ENCODE measurements at places on chromosomes 1 and 21. TPM values are rescaled to one million over a fixed set of nuclear protein-coding genes. Genes with fewer than 3 reads are reported as not detected.

GRCh38 chr1:223811634-223812101, 34.1 kb downstream of the TP53BP2 start:
- DNase-seq, result peak; percentile 50

GRCh38 chr21:32246571-32247140, 32.2 kb downstream of the MIS18A start:
- DNase-seq, result peak; percentile 65

DNA sequence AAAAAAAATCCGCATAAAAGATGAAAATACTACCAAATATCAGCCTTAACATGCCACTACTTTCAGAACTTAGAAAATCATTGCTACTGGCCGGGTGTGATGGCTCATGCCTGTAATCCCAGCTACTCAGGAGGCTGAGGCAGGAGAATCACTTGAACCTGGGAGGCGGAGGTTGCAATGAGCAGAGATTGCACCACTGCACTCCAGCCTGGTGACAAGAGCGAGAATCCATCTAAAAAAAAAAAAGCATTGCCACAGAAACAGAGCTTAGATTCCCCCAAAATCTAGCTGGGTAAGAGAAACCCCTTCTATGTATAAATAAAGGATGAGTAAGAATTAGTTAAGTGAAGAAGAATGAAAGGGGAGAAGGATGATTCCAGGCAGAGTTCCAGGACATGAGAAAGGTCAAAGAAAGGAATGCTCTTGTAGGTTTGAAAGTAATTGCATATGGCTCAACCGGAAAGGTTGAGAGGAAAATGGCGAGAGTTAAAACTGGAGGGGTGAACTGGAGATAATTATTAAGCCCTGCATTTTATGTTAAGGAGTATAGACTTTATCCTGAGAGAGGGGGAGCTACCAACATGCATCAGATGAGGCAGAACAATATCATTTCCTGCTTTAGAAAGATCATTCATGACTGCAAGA, 19.7 kb upstream of the NRDC start:
- DNase-seq, result no peak

- DNase-seq, result peak; percentile 42
These were observed 552 bp downstream of the UBR4 start for GRCh38 chr1:19209439-19209989.

Gene TMEM63A
- 39.3 TPM for total RNA-seq

GRCh38 chr1:19387045-19387467, 74.9 kb downstream of the SLC66A1 start:
- DNase-seq, result no peak

DNA sequence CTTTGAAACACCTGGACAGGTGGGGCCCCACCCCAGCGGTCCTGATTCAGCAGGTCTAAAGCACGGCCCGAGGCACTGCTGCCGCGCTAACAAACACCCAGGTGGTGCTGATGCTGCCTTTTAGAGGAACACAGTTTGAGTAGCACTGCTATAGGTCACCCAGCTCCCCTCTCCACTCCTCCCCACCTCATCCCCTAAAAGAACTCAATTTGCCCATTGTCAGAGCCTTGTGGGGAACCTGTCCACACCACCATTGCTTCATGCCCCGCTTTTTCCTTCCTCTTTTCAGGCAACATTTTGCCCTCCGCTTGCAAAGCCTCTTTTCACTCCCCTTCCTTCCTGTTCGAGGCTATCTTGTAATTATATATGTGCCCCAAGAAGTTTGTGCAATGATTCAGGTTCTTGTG, 26.2 kb upstream of the PADI4 start:
- DNase-seq, result no peak

GRCh38 chr1:149916193-149916897, 1.3 kb downstream of the SV2A start:
- no peak for DNase-seq

DNA sequence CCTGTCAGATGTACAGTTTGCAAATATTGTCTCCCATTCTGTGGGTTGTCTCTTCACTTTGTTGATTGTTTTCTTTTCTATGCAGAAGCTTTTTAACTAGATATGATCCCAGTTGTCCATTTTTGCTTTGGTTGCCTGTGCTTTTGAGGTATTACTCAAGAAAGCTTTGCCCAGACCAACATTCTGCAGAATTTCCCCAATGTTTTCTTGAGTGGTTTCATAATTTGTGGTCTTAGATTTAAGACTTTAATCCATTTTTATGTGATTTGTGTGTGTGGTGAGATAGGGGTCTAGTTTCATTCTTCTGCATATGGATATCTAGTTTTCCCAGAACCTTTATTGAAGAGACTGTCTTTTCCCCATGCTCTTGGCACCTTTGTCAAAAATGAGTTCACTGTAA, 116.9 kb downstream of the DUSP10 start:
- no peak for DNase-seq

Gene AGO1
- total RNA-seq, result 14.5 TPM

Gene CR1L
- total RNA-seq, result not detected
